T-helper 2 cell treated with Interferon-gamma antibody and Interleukin-4, amounts not matched to agents 5 μg/mL and 100 μg/mL, for 36 hours (primary cell): ENCODE measurements at places on chromosomes 13 and 19.
A peak's percentile ranks its signal among the peaks of the same experiment; 100 is the strongest.

- DNase-seq = peak; percentile 85
Observed at GRCh38 chr19:35693835-35694599, 10.3 kb upstream of the ZBTB32 start.

DNA sequence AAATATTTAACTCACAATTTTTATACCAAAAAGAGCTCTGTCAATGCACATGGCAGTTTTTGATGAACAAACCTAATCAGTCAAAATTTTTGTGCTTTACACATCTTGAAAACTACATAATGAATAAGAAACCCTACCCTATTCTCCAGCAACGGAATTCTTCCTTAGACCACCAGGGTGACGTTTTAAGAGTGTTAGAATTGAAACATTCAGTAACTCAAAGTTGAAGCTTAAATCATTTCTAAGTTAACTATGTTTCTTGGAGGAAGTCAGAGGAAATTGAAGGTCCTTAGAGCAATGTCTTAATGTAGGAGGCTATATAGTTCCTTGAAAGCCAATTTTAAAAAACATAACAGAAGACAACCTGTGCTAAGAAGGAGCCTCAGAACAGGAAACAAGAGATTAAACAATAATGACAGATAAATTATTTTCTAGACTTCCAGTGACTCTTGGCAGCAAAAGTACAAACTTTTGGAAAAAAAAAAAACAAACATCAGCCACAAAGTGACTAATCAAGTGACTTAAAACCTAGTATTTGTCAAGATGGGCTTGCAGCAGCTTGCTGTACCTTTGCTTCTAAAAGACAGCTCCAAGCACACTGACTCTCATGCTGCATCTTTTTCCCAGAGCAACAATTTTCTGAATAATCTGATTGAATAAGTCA, 6.2 kb downstream of the SPRY2 start:
- no peak for DNase-seq

DNA sequence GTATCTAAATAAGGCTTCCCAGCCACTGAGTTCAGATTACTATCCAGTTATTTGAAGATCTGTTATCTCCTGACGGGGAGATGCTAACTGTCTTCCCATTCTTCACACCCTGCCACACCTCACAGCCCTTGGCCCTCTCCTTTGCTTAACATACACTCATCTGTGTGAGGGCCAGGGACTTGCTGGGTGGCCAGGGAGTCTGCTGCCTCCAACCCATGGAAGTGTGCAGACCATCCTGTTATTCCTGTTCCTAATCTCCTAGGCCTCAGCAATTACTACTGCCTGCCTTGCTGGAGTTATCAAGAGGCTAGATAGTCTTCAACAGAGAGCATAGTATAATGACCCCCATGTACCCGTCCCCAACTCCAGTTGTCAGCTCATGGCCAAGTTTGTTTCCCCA, 36.2 kb upstream of the GTF3A start:
- DNase-seq = no peak

DNA sequence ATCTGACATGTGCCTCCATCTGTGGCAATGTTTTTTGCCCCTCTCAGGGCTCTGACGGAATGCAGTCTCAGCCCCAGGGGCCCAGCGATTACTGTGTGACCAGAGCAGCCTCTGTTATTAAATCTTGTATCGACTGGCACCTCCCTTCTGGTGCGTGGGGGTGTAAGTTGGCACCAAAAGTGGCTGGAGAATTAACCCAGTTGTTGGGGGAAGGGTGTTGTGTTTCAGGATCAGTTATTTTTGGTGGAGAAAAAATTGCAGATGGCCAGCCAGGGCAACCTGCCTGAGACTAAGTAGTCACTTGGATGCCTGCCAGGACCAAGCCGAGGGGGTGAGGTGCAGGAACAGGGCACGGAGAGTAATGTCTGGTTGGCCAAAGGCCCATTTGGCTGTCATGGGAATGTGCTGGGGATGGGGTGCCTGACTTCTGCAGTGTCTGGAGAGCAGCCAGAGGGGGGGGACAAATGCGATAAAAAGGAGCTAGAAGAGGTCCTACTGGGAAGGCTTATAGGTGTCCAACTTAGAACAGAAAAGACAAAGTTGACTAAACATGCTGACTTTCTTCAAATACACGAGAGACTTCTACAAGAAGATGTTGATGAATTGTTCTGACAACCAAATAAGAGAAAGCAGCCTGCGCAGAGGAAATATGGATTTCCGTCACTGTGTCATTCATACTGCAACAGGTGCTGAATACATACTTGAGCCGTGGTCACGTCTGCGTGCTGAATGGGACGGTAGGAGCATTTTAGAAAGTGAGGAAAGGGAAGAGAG, 69.8 kb downstream of the SIAH3 start:
- DNase-seq = no peak

DNA sequence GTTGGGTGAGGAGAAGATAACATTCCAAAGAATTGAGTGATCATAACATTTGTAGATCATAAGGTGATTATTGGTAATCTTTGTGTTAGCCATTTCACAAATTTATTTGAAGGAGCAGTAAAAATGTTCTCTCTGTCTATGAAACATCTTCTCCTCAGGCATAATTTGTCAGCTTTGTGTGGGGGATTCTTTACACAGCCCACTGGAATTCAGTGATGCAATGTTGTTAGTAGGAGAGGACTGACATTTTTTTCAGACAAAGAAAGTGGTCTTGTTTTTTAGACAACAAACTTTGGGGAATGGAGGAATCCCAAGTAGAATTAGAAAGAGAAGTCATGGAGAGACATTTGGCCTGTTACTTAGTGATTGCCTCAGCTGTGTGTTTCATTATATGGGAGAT, 100.3 kb downstream of the ITGBL1 start:
- no peak for DNase-seq

GRCh38 chr19:11175920-11176319, 20.3 kb upstream of the SPC24 start:
- no peak for DNase-seq

- DNase-seq = no peak
Observed at GRCh38 chr13:110194451-110194850, 112.5 kb downstream of the COL4A1 start.

DNA sequence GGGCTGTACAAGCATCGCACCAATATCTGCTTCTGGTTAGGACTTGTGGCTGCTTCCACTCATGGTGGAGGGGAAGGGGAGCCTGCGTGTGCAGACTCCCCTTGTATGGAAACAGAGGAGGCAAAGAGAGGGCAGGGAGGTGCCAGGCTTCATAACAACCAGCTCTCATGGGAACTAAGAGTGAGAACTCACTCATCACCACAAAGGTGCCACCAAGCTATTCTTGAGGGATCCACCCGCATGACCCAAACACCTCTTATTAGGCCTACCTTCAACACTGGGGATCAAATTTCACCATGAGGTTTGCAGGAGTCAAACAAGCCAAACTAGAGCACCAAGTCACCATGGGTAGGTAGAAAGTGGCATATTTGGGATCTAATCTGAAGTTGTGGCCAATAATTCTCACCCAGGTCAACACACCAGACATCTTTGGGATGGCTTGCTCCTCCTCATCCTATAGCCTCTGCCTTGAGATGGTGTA, 46.4 kb downstream of the RUBCNL start:
- DNase-seq = no peak

GRCh38 chr19:590396-590745, 690 bp downstream of the HCN2 start:
- DNase-seq = no peak

DNA sequence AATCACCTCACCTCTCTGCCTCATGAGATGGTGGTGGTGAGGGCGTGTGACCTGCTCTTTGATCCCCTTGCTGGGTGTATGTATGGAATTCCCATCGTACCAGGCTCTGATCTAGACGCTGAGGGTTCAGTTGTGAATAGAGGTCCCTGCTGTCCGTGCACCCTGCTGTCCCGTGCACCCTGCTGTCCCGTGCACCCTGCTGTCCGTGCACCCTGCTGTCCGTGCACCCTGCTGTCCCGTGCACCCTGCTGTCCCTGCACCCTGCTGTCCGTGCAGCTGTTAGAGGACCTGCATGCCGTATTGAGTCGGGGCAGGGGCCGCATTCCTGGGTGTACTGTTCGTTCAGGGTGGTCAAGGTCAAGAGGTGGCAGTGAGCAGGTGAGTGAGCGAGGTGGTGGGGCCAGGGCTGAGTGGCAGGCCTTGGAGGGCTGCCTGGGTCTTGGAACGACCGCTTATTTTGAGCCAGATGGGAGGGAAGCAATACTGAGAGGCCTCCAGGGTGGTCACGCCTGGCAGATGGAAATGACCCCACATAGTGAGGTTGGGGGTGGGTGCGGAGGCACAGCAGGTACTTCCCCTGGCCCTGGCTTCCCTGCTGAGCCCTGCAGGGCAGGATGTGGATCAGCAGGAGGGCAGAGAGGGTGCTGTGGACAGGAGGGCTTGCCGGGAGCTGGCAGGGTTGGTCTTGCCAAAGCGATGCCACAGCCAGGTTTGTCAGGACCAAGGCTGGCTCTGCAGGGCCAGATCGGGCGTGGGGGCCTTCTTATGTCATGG, 4.6 kb upstream of the EPN1 start:
- DNase-seq = no peak

DNA sequence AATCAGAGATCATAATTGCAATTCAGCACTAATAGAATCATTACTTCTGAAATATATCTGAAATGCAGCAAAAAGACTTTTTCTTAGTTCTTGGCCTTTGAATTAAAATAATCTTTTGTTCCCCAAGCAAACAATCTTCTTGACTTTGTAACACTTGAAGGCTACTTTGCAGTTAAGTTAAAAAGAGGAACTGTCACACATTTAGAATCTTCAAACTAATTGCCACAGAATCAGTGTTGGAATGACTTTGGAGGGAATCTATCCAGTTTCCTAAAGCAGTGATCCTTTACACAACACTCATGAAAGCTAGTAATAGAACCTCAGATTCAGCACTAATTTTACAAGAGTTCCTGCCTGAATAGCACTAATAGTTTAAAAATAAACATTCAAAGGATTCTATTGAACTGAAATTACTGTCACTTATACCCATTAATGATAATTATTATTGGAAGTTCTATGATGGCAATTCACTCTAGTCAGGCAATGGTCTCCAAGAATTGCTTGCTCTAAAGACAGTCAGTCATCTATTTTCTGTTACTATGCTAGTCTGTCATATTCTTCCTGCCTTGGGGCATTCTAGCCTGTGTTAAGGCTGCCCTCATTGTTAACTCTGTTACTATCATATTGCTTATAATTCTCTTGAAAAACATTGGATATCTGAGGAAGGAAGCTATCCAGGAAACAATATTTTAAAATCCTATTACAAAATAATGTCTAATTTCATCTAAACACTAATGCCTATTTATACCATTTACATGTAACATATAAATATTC, 362.4 kb downstream of the DIAPH3 start:
- no peak for DNase-seq

DNA sequence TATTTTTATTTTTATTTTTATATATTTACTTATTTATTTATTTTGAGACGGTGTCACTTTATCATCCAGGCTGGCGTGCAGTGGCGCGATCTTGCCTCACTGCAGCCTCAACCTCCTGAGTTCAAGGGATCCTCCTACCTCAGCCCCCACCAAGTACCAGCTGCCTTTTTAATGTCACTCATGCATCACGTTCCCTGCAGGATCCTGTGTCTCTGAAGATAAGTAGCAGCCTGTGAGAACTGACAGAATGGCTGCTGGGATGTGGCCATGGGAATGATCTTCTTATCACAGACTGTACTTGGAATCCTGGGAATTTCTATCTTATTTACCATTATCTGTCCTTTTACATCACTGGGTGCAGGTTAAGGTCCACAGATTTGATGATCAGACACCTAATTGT, 9.2 kb upstream of the ZNF761 start:
- DNase-seq = no peak

- DNase-seq = no peak
Observed at GRCh38 chr19:34265221-34265650, 10.9 kb downstream of the GARRE1 start.

GRCh38 chr19:2255982-2256685, at the start of gene JSRP1:
Gene JSRP1 (minus strand): TSS chr19:2256417. CDS start chr19:2255314, 1,103 bp downstream.
- DNase-seq = no peak

GRCh38 chr19:35060160-35060855, 18.8 kb downstream of the HPN start:
- DNase-seq = no peak

- DNase-seq = no peak
Observed at GRCh38 chr13:111562716-111563115, 242.3 kb downstream of the TEX29 start.

DNA sequence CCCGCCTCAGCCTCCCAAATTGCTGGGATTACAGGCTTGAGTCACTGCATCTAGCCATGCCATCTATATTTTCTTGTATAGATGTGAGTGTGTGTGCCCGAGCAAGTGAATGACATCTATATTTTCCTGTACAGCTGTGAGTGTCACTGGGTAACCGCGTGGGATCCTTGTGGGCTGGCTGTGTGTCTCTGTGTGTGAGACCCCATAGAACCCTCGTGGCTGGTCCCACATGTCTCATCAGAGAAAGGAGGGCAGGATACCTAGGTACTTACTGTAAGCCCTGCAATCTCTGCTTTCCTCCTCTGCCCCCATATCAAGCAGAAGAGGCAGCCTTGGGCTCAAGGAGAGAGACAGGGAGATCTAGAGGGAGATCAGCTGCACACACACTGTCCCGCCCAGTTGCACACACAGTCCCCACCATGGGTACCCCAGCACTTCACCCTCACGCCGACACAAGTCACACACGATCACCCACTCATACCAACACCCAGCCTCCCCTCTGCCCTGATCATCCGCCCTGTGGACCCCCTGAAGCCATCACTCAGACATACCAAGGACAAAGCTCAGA, 655 bp downstream of the DENND1C start:
- DNase-seq = peak; percentile 23

GRCh38 chr13:90201202-90201601, 1146.3 kb upstream of the MIR17HG start:
- DNase-seq = no peak

DNA sequence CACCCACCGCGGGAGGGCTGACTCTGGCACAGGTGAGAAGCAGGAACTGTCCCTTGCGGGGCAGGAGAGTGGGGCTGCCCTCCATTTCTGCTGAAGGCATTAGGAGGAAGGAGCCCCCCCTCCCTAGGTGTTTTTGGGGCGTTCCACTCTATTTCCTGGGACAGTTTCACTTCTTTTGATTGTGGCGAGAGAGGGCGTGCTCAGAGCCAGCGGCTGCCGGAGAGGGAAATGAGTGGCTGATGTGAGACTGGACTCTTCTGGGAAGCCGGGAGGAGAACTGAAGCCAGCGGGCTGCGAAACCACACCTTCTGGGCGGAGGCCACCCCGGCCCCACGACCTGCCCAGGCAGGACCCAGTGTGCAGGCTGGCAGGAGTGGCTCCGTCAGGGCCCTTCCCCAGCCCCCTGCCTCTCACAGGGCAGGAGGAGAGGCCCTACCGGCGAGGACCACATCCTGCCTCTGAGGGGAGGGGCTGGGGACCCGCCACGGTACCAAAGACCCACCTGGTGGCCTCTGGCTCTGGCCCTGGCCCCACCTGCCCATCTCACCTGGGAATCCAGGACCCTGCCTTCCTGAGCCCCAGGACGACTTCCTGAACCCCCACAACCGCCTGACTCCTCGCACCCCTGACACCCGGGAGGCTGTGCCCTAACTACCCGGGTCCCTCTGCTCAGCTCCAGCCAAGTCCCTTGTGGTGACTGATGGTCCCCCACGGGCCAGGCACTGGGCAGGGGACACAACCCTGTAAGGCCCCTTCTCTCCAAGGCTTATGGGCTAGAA, 25.9 kb downstream of the MPND start:
- peak; percentile 82 for DNase-seq
